ENCODE measurements at places on chromosomes 11 and 22.

DNA sequence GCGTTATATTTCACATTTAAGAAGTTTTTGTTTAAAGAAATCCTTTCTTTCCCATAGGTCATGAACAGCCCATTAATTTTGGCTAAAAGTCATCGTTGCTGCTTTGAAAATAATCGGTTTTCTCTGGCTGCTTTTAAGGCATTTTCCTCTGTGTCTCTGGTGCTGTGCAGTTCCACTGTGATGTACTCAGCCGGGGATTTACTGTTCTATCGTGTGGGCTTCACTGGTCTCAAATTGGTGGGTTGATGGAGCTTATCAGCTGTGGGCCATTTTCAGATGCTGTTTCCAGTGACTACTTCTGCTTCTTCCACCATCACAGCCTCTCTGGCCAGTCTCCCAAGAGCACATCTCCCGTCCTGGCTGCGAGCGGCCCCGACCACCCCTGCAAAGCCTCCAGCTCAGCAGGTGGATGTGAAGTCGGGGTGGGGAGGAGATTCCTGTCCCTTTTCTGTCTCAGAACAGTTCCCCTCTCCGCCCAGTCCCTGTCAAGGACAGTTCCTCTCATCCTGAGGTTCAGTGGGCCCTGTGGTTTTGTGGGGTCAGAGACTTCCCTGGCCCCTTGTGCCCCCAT is 20.3 kb downstream of the IFITM10 start:
- no peak for DNase-seq

DNA sequence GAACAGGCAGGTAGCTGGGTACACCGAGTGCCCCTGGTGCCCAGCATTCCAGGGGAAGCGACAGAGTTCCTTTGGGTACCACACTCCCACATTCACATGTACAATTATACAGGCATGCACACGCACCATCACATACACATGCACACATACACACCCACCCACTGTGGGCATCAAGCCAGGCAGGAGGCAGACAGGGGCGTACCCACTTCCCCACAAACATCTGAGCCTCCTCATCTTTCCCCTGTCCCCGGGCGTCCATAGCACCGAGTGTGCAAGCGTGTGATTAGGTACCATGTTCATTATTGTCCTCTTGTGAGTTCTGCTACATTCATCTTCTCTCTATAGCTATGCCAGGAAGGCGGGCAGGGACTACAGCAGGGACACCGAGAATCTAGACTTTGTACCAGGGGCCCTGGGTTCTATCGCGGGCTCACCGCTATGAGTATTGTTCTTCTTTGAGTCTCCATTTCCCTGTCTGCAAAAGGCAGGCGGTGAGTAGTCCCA is 2.1 kb upstream of the CARD10 start:
- DNase-seq = no peak

- DNase-seq = no peak
Observed at GRCh38 chr11:18765554-18765953, 26.0 kb downstream of the PTPN5 start.

GRCh38 chr11:1139441-1140083 is 18.2 kb upstream of the MUC5AC start:
- DNase-seq = no peak

GRCh38 chr11:34509336-34509876 is 4.2 kb downstream of the ELF5 start:
- DNase-seq = no peak

DNA sequence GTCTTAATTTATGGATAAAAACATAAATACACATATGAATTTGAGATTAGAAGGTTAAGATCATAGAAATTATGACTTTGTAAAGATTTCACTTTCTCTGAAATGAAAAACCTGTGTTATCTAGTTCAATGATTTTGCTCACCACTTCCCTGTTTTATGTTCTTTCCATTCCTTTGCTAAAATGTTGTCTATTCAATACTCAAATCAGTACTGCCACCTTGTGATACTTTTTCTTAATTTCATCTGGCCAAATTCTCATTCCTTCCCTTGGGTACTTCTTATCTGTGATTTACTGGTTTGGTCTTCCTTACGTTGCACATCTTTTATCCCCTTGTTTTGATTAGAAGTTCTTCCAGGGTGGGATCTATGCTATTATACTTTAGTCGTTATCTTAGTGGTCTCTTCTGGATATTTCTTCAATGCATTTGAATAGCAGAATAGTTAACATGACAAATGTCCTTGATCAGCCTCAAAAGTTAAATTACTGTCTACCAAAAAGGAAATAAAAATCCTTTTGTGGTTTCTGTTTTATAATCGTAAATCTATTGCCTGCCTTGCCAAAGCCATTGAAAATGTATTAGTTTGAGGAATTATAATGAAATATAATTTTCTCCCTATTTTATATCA is 197.0 kb downstream of the PGR start:
- no peak for DNase-seq

DNA sequence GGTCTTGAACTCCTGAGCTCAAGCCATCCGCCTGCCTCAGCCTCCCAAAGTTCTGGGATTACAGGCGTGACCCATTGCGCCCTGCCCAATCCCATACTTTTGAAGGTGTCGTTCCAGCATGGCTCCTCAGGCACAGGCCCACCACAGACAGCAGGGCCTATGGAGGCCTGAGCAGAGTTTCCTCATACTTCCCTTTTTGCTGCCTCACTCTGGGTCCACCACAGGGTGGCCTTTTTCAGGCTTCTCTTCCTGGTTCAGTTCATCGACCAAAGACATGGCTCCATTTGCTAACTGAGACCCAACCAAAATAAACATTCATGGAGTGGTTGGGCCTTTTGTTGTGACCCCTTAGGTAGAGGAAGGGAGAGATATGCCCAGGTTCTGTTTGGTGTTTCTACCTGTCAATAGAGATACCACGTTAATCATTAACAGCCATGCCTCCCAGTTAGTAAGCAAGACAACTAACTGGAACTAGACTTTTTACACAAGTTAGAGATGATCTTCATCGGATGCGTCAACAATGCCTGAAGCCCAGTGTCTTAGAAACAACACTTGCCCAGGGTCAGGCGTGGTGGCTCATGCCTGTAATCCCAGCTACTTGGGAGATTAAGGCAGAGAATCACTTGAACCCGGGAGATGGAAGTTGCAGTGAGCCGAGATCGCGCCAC is 35.1 kb downstream of the TRIOBP start:
- DNase-seq = no peak

DNA sequence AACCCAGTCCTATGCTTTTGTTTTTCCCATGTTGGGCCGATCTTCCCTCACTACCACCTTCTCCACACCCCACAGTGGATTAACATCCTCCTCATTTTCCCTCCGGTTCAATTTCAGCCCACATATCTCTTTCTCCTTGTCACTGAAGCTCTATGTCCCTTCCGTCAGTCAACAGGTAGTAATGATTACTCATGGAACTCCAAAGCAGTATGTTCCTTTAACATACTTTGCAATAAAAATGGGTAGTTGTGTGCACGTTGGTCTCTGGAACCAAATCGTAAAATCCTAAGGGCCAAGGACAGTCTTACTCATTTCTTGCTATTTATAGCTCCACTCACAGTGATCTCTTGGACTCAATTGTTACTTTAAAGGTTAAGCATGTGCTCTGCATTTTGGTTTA is 20.2 kb downstream of the AMOTL1 start:
- no peak for DNase-seq

DNA sequence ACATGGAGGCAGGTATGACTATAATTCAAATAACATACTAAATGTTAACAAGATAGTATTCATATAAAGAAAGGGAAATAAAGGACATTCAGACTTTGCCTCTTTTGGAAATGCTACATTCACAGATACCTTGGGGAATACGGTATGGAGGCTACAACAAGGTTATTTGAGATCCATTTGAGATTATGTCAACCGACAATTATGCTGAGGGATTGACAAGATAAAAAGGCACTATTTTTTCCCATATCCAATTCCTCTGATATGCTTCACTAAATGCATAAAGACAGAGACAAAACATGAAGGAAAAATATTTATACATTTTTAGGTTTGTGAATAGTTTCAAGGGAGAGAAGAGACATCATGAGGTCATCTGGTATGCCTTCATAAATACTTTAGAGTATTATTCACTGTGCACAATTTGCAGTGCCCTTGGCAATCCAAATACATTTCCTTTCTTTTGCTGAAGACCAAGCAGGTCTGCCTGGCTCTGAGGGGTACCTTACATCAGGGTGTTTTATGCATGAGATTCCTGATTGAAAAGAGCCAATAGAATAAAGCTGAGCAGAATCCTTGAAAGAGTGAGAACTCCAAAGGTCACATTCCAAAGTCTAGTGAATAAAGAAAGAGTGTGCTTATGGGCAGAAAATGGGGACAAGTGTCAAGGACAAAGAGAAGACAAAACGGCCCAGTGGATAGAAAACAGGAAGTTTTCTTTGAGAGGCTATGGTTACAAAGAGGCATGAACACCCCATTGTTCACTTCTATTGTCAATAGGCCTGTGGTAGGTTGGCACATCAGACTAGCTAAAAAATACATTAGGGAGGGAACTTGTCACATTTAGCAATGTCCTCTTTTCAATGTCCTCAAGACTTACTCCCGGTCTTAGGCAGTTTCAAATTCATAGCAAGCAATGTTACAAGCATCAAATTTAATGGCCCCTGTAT is 455.8 kb downstream of the LRRC4C start:
- no peak for DNase-seq

GRCh38 chr11:108966206-108966605 is 301.3 kb downstream of the DDX10 start:
- no peak for DNase-seq

DNA sequence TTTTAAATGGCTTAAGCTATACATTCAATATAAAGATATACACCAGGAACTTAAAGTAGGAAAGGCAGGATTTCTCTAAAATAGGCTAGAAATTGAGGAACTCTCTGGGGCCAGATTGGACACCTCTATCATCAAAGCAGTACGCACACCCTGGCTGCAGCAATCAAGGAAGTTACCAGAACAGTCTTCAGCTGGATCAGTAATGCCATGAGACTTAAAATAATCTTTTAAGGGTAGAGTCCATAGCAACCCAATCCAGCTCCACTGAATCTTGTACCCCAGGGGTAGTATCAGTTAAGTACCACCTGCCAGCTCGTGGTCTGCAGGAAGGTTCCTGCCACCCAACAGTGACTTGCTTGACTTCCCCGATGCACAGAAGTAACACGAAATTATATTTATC is 3.0 kb downstream of the RDX start:
- DNase-seq = no peak

DNA sequence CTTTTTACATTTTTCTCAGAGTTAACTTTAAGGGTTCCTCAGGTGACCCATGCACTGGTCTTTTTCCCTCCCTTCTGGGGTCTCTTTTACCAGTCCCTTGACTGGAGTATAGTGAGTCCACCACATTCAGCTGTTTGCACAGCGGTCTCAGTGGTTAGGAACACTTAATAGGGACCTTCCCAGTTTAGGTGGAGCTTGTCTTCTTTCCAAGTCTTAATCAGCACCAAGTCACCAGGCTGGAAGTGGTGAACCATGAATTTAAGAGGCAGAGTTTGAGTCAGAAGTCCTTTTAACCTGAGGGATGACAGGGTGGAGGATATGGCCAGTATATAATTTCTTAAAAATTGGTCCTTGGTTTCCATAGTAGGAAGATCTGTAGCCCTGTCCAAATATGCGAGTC is 349.7 kb upstream of the MPPED2 start:
- DNase-seq = no peak

- DNase-seq = no peak
Observed at GRCh38 chr11:34468209-34468841, 29.6 kb downstream of the CAT start.

DNA sequence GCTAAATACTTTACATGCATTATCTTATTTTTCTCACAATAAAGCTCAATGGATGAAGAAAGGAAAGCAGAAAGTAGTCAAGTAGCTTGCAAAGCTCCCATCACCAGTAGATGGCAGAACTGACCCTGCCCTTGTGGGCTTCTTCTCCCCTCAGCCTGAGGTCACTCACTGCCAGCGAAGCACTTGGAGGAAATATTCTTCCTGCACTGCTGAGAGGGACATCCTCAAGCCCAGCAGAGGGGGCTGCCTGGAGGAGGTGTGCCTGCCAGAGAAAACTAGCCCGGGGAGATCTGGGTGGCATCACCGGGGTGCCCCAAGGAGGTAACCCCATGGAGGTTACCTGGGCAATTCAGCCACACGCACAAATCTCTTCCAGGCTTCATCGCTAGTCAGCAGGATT is 6.6 kb downstream of the APOL4 start:
- DNase-seq = no peak

DNA sequence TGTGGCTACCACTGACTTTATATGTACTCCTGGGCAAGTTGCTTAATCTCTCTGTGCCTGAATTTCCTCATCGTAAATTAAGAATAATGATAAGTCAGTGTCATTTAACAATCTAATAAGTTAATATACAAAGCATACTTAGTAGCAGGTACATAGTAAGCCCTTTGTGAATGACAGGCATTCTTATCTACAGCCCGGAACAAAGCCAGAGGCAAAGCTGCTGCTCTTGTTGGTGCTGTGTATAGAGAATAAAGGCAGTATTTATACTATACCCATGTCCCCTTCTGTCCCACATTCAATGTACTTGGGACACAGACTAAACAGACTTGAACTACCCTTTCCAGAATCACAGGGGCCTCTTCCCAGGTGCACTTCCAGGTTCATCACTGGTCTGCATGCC is 229.7 kb upstream of the NCAM1 start:
- no peak for DNase-seq

- DNase-seq = no peak
Observed at GRCh38 chr22:29801153-29801552, 34.0 kb downstream of the UQCR10 start.

DNA sequence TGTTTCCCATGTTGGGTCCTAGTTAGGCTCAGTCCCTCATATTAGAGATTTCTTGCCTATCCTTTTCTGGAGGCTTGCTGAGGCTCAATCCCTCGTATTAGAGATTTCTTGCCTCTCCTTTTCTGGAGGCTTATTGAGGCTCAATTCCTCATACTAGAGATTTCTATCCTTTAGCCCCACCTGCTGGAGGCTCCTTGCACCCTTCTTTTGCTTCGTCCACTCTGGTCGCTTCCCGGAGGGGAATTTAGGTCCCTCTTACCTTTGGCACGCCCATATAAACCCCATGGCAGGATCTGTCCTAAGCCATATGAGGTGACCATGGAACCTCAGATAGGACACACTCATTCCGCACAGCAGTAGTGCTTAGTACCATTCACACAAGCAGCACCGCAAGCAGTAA is 15.9 kb downstream of the CYP2D6 start:
- no peak for DNase-seq

DNA sequence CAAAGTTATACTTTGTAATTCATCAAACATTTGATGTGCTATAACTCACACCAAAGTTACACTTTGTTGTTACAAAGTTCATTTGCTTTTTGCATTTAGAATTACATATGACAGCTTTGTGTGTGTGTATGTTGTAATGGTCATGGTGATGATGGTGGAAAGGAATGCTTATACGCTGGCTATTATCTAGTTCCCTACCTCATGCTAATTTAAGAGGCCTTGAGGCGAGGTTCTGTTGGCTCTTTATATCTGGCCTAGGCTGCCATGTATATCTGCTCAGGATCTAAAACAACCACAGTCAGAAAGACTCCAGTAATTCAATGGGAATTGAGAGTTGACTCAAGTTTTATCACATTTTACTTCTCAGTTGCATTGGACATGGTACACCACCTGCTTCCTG is 123.4 kb downstream of the SLC17A6 start:
- no peak for DNase-seq

- DNase-seq = no peak
Observed at GRCh38 chr11:108733479-108734116, 68.7 kb downstream of the DDX10 start.
